ENCODE measurements at places on chromosomes 6 and 20.

DNA sequence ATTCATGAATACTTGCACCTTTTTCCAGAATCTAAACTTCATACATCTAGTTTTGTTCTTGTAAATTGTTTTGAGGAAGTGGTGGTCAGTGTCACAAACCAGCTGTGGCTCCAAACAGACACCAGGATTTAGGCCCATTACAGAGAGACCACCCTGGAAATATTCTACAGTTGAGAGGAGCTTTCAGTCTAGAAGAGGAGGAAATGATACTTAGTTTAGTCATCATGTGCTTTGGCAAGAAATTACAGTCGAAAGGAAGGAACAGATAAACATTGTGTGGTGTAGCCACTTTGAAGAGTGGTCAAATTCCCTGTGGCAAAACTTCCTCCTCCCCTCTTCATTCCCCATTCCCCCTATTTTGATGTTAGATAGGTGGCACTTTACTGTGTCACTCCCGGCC is 15.7 kb downstream of the DCBLD1 start:
- ATAC-seq = no peak

DNA sequence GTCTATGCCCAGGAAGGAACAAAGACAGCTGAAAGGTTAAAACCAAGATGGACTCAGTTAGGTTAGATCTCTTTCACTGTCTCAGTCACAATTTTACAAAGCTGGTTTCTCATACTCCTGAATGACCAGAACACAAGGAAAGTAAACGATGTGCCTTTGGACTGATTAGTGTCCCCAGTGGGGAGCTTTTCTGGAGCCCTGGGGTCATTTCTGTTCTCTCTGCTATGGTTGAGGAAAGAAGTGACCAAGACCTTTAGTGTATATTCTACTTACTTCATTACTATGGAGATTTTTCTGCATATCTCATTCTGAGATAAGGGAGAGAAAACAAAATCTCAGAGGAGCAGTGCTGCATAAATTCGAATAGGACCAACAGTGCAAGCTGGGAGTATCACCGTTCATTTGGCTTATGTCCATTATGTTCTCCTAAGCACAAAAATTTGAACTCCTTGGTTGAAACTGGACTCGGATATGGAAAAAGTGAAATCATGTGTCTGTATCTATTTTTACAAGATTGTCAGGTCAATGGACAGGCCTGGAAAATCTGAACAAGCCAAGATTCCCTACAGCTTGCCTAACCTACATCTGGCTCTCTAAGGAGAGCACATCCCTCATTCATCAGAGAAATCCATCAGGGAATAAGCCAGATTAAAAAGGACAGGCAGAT is 34.4 kb upstream of the ENPP1 start:
- ATAC-seq = no peak

GRCh38 chr6:7440476-7440875 is 50.9 kb downstream of the RIOK1 start:
- no peak for ATAC-seq

- no peak for ATAC-seq
Measured at GRCh38 chr6:63097222-63097621, 114.0 kb upstream of the FKBP1C start.

- no peak for ATAC-seq
Measured at GRCh38 chr20:25551413-25552215, 33.7 kb downstream of the NINL start.

DNA sequence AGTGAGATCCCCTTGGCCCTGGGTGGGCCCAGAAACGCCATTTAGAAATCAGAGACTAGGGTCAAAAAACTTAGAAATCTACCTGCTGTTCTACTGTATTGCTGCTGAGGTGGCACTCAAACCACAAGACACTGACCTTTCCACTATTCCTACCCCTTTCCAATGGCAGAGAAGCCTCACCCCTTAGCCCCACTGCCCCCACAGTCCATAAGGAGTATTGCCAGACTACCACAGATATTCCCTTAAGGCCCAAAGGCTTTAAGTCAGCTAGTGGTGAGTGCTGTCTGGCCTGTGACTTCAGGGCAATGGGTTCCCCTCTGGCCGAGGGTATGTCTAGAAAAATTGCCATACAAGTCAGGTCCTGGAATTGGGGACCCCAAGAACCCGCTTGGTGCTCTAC is 656.1 kb downstream of the COL12A1 start:
- ATAC-seq = no peak

GRCh38 chr6:27672113-27672799 is 199.4 kb upstream of the ZNF184 start:
- ATAC-seq = no peak

GRCh38 chr20:57080796-57081195 is 185.6 kb downstream of the BMP7 start:
- no peak for ATAC-seq

GRCh38 chr6:21826023-21826422 is 232.5 kb downstream of the SOX4 start:
- no peak for ATAC-seq

- ATAC-seq = no peak
Measured at GRCh38 chr6:17418281-17419188, 25.1 kb downstream of the CAP2 start.

- ATAC-seq = no peak
Measured at GRCh38 chr20:1245578-1245977, 19.7 kb downstream of the RAD21L1 start.

- ATAC-seq = no peak
Measured at GRCh38 chr6:6714118-6714897, 125.8 kb downstream of the LY86 start.

- ATAC-seq = no peak
Measured at GRCh38 chr20:49515586-49515985, 33.1 kb upstream of the KCNB1 start.

DNA sequence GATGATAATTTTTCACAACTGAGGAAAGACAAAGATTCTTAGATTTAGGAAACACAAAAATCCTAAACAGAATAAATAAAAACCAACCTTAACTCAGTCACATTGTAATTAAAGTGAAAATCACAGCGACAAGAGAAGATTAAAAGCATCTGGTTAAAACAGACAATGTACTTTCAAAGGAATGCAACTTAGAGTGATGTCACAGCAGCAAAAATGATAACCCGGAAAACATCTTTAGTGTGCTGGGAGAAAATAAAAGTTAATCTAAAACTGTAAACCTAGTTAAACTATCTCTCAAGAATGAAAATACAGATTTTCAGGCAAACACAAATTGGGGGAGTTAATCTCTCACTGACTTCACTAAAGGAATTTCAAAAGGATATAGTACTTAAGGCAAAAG is 76.8 kb upstream of the OGFRL1 start:
- no peak for ATAC-seq

DNA sequence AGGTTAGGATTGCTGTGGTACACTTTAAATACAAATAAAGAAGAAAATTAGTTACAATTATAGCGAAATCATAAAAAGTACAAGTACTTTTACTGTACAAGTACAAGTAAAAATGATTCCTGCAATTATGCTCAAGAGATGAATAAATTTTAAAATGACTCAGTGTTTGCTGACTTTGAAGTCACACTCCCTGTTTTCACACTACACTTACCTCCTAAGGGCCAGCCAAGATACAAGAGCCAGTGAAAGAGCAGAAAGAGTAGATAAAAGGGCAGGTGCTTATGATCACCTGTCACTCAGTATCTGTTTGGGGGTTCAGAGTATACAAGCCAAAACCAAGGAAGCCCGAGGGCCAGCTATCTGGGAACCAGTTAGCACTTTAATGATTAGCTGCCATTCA is 41.0 kb upstream of the COL21A1 start:
- ATAC-seq = no peak

DNA sequence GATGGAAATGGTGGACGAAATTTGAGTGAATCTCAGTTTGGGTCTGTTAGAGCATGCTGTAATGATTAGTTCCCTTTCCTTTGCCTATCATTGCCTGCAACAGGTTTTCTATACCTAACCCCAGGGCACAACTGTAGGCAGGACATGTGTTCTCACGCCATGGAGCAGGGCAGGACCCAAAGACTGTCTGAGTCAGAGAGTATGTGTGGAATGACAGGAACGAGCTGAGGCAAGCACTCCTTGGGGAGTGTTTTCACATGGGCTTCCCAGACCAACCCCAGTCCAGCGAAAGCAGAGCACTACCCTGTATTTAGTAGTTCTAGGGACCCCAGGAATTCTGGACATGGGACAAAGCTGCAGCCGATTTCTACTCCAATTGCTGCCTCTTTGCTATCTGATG is 234.2 kb downstream of the HACE1 start:
- no peak for ATAC-seq

DNA sequence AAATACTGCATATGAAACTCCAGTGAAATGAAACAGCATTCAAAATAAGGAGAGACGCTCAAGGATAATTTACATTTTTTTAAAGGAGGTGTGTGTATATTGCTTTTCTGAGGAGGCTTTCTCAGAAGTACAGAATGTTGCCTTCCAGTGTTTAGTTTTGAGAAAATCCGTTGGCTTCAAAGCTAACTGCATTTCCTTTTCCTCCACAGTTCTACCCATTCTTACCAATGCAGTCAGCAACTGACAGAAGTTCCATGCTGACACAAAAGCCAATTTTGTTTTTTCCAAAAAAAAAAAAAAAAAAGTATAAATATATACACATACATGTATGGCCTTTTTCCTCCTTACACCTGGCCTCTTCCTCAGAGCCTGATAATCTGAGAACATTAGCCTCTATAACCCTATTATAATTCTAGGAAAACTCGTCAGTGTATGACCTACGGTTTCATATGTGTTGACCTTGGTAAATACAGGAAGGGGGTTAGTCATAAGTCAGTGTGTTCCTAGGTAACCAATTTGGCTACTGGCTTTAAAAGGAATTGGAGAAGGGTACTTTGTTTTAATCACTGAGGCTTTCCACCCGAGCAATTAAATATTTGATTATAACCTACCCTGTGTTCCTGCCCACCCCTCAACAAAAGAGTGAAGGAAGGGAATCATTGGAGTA is 24.2 kb downstream of the MGME1 start:
- ATAC-seq = no peak

GRCh38 chr20:52017669-52018317 is 173.8 kb downstream of the ZFP64 start:
- ATAC-seq = no peak

- no peak for ATAC-seq
Measured at GRCh38 chr6:73675466-73676098, 20.4 kb upstream of the CD109 start.

GRCh38 chr20:21453690-21454089 is 56.4 kb upstream of the NKX2-4 start:
- no peak for ATAC-seq

GRCh38 chr20:1165521-1165920 is 19.3 kb downstream of the TMEM74B start:
- no peak for ATAC-seq

GRCh38 chr20:16476032-16476431 is 97.2 kb downstream of the KIF16B start:
- no peak for ATAC-seq

DNA sequence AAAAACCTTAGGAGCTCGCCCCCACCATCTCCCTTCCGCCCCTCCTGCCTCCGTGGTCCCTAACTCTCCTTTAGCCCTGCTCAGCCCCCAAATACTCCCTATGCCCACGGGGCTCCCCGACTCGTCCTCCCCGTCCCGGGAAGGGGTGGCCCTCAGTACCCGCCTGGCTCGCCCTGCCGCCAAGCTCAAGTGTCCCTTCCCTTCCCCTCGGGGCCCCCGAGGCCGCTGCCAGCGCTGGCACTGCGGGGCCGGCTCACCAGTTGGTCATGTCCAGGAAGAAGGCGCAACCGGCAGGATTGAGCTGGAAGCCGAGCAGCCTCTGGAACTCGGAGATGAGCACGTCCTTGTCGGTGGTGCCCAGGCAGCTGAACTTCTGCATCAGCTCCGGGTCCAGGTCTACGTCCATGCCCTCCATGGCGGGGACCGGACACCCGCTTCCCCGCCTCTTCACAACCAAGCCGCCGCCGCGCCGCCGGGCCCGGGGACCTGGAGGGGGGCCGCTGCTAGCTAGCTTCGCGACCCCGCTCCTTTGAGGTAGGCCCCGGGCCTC is 303 bp downstream of the ILRUN start:
- ATAC-seq = peak; percentile 9

DNA sequence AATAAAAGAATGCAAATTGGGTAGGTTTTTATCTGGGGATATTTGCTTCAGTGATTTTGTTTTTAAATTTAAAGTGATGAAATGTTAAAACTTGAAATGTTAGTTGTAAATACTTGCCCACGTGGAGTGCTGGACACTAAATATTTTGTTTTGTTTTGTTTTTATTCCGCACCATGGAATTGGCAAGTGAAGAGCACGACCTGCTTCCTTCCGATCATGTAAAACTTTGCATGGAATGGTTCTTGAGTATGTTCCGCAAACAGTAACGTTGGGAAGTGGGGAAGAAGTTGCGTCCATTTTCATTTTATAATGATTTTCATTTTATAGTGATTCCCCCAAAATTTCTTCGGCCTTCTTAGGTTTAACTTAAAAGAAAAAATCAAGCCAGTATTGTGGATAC is 765 bp downstream of the IRAK1BP1 start:
- no peak for ATAC-seq

DNA sequence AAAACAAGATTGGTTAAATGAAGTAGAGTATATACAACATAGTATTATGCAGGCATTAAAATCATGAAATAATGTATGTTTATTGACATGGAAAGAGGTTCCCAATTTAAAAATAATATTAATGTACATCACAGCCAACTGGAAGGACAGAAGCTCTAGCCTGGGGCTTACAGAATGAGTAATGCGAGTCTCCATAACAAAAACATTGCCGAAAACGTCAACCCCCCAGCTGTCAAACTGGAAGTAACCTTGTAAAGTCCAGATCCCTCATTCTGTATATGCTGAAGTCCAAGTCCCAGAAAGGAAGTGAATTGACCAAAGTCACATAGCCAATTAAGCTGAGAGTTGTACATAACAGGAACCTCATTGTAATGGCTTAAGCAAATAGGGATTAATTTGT is 128.7 kb upstream of the ECI2 start:
- ATAC-seq = no peak

DNA sequence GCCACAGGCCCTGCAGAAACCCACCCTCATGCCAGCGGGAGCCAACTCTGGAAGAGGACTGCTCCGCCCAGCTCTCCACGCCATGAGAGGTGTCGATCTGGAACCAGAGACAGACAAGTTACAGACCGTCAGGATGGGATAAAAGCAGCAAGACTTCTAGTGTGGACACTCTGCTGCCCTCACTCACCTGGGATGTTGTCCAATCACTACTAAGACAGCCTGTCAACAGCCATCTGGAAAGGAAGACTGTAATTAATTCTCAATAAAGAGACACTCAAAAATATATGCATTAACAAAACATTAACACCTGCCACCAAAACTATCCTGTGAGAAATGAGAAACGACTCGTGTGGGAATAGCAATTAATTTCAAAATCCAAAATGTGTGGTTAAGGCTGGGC is 28.3 kb downstream of the SLC2A4RG start:
- ATAC-seq = no peak

GRCh38 chr6:127868338-127868737 is 32.5 kb downstream of the THEMIS start:
- ATAC-seq = no peak

GRCh38 chr20:8131598-8132483 is at the start of gene PLCB1:
Gene PLCB1, plus strand, starts transcription at chr20:8132266. Its CDS starts 386 bp downstream, at chr20:8132652.
- ATAC-seq = peak; percentile 72

DNA sequence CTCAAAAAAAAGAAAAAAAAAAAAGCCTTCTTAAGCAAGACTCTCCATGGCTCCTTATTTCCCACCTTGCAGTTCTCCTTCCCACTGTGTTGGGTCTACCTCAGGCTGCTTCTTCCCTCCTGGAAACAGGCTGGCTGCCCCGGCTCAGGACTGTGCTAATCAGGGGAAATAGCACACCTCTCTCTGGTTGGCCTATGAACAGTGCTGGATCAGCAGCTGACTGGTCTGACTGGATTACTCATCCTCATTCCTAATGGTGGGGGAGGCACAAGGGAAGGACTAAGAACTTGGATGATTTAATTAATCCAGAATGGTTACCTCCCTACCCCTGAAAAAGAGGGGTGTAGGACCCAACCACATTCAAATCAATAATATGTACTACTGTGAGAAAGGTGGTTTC is 3.9 kb upstream of the SRSF3 start:
- no peak for ATAC-seq
